ENCODE measurements at places on chromosomes 11 and 22.

GRCh38 chr11:1857064-1857463 is 4.2 kb downstream of the LSP1 start:
- DNase-seq, result no peak

DNA sequence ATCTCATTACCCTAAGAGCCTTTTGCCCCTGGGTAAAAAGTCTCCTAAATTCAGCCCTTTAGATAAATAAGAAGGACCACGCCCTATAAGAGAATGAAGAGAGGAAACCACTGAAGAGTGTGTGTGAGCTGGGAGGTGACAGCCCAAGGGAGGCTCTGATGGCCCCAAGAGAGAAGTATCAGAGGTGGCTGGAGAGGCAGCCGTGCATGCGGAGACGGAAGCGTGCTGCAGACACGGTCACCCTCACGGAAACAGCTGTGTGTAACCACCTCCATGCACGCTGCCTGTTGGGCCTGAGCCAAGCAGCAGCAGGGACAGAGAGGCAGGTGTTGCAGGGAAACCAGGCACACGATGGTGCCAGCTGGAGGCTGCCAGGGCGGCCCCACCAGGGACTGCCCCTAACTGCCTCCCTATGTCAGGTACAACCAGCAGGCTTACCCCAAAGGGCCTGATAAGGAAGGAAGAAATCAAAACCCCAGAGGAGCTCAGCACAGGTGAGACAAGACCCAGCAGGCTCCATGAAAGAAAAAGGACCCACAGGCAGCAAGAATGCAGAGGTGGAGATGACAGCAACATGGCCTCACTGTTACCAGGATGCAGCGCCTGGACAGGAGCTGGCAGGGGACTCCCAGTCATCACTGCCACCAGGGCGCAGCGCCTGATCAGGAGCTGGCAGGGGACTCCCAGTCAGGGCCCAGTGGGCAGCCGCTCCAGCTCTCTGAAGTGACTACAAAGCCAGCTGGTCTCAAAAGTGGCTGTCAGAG is 7.8 kb downstream of the LARGE2 start:
- DNase-seq, result peak; percentile 72

DNA sequence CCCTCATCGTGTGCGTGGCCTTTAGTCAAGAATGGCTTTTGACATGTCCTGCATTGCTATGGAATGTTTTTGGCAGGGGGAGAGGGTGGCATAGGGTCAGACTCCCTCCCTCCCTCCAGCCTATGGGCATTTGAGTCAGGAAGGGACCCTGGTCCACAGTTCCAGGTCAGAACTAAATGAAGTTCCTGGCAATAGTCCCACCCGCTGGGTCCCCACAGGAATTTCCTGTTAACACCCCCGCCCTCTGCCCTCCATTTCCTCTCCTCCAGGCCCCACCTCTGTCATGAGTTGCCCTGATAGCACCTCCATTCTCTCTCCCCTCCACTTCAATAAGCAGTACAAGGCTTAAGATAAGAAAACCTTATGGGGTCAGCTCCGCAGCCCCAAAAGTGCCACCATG is 40.8 kb upstream of the LMO2 start:
- DNase-seq, result no peak

GRCh38 chr11:46348566-46349401 is 1.5 kb downstream of the DGKZ start:
- DNase-seq, result no peak

DNA sequence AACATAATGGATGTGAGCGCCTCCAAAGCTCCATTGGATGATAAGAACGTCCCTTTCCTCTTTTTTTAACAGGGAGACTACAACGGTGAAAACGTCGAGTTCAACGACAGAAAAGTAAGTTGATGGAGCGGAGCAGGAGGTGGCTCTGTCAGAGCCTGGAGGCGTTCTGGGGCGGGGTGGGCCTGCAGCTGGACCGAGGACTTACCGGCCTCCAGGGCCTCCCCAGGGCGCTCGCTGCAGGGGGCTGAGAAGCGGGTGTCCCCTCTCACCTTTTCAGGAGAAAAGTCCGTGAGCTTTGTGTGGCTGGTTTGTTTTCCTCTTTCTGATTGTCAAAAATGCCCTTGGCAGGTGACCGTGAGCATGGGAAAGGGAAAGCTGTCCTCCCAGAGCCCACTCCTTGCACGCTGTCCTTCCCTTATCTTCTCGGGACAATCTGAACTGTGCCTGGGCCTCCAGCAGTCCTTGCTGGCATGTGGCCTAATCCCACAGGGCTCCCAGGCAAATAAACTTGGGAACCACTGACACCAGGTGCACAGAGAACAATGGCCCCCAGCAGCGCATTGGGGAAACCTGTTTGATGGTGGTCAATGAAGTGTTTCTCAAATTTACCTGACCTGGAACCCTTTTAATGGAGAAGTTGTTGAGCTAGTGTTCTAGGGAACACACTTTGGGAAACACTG is 38.4 kb downstream of the ANO1 start:
- DNase-seq, result no peak

GRCh38 chr11:118353084-118353710 is 6.2 kb upstream of the UBE4A start:
- DNase-seq, result no peak

- DNase-seq, result no peak
Observed at GRCh38 chr22:19750507-19751490, 9.8 kb upstream of the TBX1 start.

DNA sequence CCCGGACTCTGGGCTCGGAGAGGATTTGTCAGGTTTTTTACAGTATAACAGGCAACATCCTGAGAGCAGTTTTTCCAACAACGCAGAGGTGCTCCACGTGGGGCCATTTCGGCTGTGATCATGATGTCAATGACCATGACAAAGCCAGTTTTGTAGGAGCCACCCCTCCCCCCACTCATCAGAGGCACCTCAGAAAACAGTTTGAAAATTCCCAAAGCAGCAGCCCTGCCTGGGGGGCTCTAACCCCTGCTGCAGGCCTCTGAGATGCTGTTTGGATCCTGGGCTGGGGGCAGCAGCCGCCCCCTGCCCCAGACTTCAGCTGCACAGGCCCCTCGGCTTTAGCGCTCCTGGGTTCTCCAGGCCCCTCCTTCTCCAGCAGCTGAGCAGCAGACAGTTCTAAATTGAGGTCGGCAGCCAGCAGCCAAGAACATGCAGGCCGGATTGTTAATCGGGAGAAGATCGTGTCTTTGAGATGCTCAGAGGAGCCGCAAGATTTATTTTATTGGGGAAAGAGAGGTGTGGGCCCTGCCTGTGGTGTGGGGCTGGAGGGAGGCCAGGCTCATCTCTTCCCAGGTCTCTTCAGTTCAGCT is 19.4 kb downstream of the NFAM1 start:
- no peak for DNase-seq

GRCh38 chr11:85787168-85787567 is 23.8 kb downstream of the SYTL2 start:
- DNase-seq, result no peak

GRCh38 chr11:111186308-111186915 is 59.1 kb upstream of the POU2AF2 start:
- no peak for DNase-seq

- no peak for DNase-seq
Observed at GRCh38 chr11:119078675-119079420, 5.8 kb upstream of the HMBS start.

GRCh38 chr11:9624448-9624847 is 39.4 kb upstream of the SWAP70 start:
- DNase-seq, result no peak

DNA sequence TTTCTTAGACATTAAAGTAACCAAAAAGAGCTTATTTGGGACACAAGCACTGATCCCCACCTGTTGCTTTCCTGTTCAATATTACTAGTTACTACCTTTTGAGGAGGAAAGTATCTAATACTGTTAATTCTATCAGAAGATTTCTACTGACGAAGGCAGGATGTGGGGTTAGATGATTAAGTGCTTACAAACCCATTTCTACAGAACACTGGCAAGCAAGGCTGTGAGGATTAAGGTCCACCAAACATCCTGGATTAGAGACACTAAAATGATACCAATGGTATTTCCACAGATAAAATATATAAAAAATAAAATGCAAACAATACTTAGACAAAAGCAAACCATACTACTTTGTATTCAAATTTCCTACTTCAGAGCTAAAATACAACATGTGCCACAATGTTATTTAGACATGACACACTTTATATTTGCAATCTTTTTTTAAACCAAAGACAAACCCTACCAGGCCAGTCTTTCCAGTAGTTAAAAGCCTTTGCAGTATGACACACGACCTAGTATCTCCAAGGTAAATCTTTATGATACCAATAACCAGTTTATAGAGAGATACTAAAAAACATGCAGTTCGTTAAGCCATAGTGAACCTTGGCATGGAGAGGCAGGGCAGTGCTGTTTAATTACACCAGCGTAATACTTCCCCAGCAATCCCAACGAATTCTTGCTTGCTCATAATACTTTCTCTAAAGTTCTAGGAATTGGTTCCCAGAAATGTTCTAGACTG is 71.2 kb upstream of the TP53AIP1 start:
- no peak for DNase-seq

DNA sequence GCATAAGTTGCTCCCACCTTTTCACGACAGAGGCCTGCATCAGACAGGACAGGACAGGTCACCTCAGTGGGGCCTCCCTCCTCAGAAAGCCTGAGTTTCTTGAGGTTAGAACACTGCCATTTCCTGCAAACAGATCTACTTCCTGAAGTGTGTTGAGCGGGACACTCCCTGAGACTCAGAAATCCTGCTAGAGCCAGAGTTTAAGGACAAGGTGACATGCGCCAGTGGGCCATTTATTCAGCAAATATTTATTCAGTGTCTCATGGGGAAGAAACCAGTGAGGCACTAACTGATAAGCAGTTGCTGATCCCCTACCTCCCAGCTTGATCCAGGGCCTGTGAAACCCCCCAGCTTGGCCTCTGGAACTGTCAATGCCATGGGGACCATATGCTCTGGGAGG is 454.6 kb downstream of the SOX6 start:
- DNase-seq, result no peak

GRCh38 chr11:131884461-131885073 is 514.2 kb downstream of the NTM start:
- no peak for DNase-seq

GRCh38 chr11:79440571-79441460 is at the start of gene TENM4:
Gene TENM4, minus strand, starts transcription at chr11:79441030. Its CDS starts 371,086 bp downstream, at chr11:79069944.
- peak; percentile 46 for DNase-seq

- DNase-seq, result peak; percentile 63
Observed at GRCh38 chr11:12841946-12842630, 167.0 kb upstream of the RASSF10 start.

DNA sequence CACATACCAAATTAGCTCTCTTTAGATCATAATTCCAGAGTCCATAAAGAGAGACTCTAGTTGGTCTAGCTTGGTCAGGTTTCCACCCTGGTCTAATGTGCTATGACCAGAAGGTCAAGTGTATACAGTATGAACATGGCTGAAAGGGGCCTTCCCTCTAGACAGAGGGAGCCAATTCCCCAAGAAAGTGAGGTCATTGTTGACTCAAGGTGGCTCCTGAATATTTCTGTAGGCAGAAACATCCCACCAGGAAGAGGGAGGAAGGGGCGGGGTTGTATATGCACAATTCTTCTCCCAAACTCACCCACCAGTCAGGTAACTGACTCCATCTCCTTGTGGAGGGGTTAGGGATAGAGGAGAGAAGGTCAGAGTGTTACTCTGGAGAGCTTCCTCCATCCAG is 281.8 kb upstream of the PLET1 start:
- DNase-seq, result no peak

DNA sequence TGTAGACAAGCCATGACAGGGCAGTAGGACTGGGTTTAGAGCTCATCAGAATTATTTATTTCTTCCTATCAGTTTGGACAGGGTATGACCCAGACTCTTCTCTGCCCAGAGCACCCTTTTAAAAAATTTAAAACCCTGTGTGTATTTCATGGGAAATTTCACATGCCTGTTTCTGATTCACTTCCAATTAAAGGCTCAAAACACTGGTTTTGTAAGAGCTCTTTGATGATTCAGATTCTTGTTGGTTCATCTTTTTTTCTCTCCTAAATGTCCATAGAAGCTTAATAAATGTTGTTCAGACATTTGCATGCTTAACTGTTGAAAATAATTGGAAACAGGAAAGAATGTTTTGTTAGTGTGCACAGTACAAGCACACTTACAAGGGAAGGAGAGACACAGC is 13.8 kb downstream of the FLI1 start:
- DNase-seq, result no peak

DNA sequence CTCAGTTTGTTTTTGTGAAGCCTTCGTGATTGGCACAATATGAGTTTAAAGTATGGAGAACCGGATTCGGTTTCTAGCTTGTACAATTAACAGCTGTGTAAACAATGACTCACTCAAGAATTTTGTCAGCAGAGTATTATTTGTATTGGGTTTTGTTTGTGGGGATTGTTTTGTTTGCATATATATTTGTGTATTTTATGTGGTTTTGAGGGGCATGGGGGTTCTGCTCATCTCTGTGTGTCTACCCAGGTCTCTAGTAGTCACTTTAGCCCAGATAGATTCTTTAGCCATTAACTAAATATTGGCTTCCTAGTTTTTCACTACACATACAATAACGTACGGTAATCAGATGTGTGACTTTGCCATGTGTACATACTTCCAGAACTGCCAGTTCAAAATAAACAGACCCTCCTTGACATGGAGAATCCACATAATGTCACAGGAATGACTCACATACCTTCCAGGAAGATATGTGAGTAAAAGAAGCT is 7.5 kb upstream of the MS4A7 start:
- no peak for DNase-seq

- DNase-seq, result no peak
Observed at GRCh38 chr11:14089690-14090462, 127.4 kb downstream of the SPON1 start.

DNA sequence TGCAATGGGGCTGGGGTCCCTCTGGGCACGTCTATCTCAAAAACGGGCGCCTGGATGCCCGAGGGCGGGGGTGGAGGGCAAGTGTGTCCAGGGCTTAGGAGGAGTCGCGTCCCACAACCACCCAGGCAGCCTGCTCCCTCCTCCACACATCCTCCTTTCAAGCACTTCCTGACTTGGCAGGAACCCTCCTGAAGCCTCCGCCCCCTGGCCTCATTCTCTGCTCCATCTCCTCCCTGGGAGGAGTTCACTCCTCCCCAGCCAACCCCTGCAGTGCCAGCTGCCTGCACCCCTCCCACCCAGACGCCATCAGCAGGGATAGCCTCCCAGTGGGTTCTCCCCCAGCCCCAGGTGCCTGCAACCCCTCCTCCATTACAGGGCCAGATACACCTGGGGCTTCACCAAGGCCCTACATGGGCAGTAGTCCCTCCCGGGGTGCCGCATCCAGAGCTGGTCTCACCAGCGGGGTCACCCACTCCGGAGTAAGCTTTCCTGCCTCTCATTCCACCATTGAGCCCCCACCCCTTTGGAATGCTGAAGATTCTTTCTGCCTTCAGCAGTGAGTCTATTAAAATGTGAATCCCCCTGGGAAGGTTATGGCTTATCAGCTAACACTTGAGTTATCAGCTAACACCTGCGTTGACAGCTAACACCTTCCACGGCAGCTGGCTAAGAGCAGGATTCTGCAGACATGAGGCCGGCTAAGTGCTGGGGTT is 24.4 kb downstream of the RTN4R start:
- DNase-seq, result peak; percentile 68

- peak; percentile 74 for DNase-seq
Observed at GRCh38 chr11:8260202-8260966, 3.3 kb downstream of the LMO1 start.

GRCh38 chr22:17114173-17114897 is 6.8 kb downstream of the TMEM121B start:
- no peak for DNase-seq

- DNase-seq, result no peak
Observed at GRCh38 chr11:27115051-27115650, 74.5 kb downstream of the BBOX1 start.

GRCh38 chr11:75816561-75817239 is 1.7 kb downstream of the UVRAG start:
- no peak for DNase-seq

- DNase-seq, result no peak
Observed at GRCh38 chr11:44978961-44979331, 28.3 kb upstream of the TP53I11 start.

Data from NCI-H524 (cell line).